Trophoblast cell (in vitro differentiated cells and primary cell): ENCODE measurements at places on chromosomes 1 and 21.

GRCh38 chr1:3504151-3504821 lies 49.8 kb downstream of the ARHGEF16 start:
- H3K36me3 ChIP-seq = no peaks in the 10 kb centered on the region
- DNase-seq = peak; percentile 63
- H3K27me3 ChIP-seq = no peaks in the 10 kb centered on the region
- no peaks in the 10 kb centered on the region for H3K4me1 ChIP-seq

- H3K27ac ChIP-seq = no peak overlapping the region
- peak; percentile 73 for DNase-seq
- no peak overlapping the region for H3K4me3 ChIP-seq
- no peaks in the 10 kb centered on the region for H3K4me1 ChIP-seq
- no peaks in the 10 kb centered on the region for H3K36me3 ChIP-seq
These were observed 18.3 kb upstream of the ARID1A start for GRCh38 chr1:26677306-26678115.

DNA sequence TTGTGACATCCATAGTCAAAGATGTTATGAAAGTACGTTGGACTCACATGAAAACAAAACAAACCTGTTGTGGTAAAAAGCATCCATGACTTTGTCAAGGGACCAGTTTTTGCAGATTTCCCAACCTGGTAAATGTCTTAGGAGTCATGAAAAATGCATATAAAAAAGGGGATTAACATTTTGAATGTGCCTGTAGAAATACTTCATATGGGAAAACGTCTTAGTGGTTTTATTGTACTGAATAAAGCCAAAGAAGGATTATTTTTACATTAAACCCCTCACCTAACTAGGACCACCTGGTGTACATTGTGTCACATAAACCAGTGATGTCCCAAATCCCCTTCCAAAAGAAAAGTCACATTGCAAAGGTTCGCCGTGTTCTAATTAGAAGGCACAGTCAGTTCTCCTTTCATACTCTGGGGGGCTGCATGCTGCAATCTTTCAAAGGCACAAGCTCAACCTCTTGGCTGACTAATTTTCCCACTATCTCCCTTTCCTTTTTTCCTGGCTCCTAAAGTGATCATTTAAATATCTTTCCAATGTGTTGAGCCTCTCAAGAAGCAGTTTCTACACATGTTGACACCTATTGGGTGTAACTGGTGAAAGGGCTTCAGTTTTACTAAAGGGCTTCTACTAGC lies 119.8 kb upstream of the SPAG17 start:
- H3K27me3 ChIP-seq = no peaks in the 10 kb centered on the region
- no peaks in the 10 kb centered on the region for H3K36me3 ChIP-seq
- DNase-seq = no peak
- H3K4me3 ChIP-seq = no peak overlapping the region
- H3K27ac ChIP-seq = no peak overlapping the region
- H3K4me1 ChIP-seq = peaks cover 5% of the 10 kb centered on the region

GRCh38 chr1:215004121-215004827 lies 78.3 kb upstream of the KCNK2 start:
- no peaks in the 10 kb centered on the region for H3K36me3 ChIP-seq
- H3K4me3 ChIP-seq = no peak overlapping the region
- no peak overlapping the region for H3K27ac ChIP-seq
- no peaks in the 10 kb centered on the region for H3K4me1 ChIP-seq
- no peaks in the 10 kb centered on the region for H3K27me3 ChIP-seq

- H3K4me3 ChIP-seq = no peak overlapping the region
- H3K4me1 ChIP-seq = no peaks in the 10 kb centered on the region
- peak; percentile 46 for DNase-seq
- no peak overlapping the region for H3K27ac ChIP-seq
- no peaks in the 10 kb centered on the region for H3K36me3 ChIP-seq
- no peaks in the 10 kb centered on the region for H3K27me3 ChIP-seq
These were observed 39.6 kb upstream of the ITPKB start for GRCh38 chr1:226778657-226779058.
